Smooth muscle cell of the brain vasculature (primary cell): ENCODE measurements at places on chromosomes 2 and 18.

DNA sequence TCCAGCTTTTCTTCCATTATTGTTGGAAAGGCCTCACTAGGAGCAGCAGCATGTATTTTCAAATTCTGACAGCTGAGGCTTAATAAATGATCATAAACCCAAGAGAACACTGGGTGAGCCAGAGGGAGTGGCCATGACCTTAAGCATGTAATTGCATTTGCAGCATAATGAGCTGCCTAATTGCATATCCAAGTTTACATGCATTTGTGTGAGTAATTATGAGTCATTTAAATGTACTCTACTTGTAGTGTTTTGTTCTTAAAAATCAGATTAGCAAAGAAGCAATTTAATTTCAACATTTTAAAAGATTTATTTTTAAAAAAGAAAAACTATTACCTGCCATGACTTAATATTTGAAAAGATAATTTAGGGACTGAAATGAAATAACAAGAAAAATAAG, 74.8 kb downstream of the NOL10 start:
- no peak for DNase-seq

- no peak for DNase-seq
Observed at GRCh38 chr2:26772064-26773001, 8.2 kb downstream of the SLC35F6 start.

GRCh38 chr2:222315443-222316121, 16.8 kb upstream of the PAX3 start:
- DNase-seq: no peak

DNA sequence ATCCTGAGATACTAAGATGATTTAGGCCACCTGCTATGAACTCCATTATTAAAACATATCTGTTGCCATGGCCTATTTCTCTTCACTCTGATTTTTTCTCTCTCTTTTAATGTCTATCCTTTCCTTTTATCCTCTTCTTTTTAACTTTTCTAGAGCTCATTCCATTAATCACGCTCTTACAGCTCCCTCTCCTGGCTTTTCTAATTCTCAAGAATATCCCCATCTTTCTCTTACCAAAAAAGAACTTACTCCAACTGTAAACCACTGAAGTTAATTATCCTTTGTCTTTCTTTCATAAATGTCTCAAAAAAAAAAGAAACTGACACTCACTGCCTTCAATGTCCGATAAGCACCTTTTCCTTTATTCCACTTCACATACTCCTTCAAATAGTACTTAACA, 7.9 kb downstream of the PPP3R1 start:
- no peak for DNase-seq

GRCh38 chr2:60565472-60565871, 12.0 kb upstream of the BCL11A start:
- no peak for DNase-seq

GRCh38 chr2:100163605-100164004, 21.2 kb upstream of the AFF3 start:
- DNase-seq: no peak

DNA sequence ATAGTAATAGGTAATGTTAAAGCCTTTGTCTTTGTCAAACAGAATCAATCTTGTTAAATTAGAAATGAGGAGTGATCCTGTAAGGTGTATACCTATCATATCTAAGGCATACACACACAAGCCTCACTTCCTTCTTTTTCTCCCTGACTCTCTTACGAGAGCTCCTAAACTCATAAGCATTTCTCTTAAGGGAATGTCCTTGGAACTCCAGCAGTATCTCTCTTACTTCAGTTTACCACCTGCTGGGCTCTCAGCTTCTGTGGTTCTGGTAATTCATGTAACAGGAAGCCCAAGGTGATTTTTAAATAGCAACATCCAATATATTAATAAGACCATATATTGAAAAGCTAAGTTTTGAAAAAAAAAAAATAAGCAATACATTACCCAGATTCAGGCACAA, 85.9 kb downstream of the UBE2E3 start:
- DNase-seq: no peak

GRCh38 chr2:144350151-144350802, 169.6 kb downstream of the ZEB2 start:
- DNase-seq: peak; percentile 76

- no peak for DNase-seq
Observed at GRCh38 chr2:86491088-86491487, 49.9 kb downstream of the KDM3A start.

DNA sequence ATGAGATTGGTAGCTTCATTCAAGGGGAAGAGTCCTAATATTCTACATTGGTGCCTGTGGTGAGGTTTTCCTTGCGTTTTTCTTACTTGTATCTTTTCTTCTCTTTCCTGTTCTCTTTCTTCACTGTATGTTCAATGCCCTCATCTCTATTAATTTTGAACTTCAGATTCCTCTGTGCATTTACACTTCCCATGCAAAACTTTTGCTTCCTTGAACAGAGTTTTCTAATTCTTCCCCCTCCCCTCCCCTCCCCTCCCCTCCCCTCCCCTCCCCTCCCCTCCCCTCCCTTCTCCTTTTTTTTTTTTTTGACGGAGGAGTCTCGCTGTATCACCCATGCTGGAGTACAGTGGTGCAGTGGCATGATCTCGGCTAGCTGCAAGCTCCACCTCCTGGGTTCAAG, 388.3 kb downstream of the LRRTM1 start:
- no peak for DNase-seq

GRCh38 chr18:51397347-51397962, 200.0 kb upstream of the MEX3C start:
- DNase-seq: no peak

GRCh38 chr2:1727796-1728474, 16.4 kb downstream of the PXDN start:
- no peak for DNase-seq

GRCh38 chr18:51621113-51621863, 423.8 kb upstream of the MEX3C start:
- no peak for DNase-seq

- no peak for DNase-seq
Observed at GRCh38 chr2:172753610-172754009, 18.0 kb downstream of the RAPGEF4 start.

DNA sequence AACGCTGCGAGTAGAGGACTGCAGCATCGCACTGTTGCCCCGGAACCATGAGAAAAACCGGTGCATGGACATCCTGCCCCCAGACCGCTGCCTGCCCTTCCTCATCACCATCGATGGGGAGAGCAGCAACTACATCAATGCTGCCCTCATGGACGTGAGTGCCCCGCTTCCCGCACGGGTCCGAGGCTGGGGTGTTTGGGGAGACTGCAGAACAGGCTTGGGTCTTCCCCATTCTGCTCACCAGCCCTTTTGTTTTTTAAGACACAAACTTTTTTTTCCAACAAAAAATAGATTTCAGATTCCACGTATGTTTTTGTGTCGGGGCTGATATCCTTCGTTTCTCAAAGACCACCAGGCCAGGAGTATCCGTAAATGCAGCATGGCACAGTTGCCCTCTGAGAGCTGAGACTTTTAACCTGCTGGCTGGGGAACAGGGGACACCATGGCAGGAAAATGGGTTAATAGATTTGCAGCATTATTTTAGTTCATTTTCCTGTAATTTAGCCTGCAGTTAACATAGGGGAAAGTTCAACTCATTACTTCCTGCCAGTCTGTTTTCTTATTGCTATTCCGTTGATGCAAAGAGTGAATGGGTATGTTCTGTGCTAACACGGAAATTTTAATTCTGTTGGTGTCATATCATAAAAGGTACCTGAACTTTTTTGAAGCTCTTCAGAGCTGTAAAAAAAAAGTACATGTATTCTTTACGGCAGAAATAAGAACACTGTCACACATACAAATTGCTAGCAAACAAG, 229.9 kb upstream of the RAB12 start:
- DNase-seq: no peak

DNA sequence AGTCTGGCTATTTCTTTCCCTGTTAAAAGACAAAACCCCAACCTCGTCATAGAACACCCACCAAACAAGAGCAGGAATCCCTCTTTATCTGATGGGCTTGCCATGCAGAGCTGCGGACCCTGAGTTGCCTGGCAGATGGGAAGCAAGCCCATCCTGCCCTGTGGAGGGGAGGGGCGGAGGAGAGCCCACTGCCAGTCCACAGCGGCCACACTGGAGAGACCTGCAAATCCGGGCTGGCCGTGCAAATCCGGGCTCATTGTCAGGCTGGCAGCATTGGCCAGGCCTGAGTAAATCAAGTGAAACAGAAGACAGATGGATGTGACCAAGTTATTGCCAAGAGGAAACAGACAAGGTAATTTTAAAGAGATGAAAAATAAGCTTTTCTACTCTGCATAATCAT, 22.0 kb downstream of the MYL12B start:
- DNase-seq: no peak

DNA sequence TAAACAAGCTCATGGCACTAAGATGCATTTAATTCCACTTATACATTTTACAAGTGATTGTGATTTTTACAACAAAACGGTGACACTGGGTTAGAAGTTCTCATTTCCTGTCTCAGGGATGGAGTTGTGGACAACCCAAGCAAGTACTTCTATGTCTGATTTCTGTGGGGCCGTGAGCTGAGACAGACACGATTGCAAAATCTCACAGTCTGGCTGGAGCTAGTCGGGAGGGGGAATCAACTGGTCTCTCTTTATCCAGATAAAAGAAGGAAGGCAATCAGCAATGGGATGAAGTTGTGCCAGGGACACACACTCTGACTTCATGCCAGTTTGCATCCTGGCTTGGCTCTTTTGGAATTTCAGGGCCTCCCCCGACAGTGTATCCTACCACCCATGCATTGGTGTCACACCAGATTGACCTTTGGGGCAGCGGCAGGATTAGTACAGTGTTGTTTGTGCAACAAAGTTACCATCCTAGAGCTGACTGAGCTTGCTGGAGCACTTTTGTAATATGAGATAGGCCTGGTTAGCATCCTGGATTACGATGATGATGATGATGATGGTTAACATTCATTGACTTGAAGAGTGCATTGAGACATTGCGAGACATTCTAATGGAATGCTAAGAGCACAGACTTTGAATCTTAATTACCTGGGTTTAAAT, 98.8 kb downstream of the CTAGE1 start:
- no peak for DNase-seq

GRCh38 chr2:101265893-101266499, 13.3 kb downstream of the CNOT11 start:
- no peak for DNase-seq

DNA sequence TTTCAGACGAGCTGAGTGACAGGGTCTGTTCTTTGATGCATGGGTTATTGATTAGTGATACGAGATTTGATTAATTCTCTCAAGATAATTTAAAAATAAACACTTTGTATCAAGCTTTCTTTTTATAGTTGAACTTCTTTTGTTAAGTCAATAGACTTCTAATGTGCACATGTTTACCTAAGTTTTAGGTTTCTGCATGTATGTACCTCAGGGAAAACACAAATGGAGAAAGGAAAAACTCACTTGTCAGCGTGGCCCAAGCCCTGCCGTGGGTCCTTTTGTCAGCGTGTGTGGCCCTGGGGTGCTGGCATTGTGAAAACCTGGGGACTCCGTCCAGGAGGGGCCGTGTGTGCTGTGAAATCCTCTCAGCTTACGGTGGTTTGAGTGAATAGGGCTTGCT, 153.7 kb downstream of the SNTG2 start:
- DNase-seq: no peak

- no peak for DNase-seq
Observed at GRCh38 chr2:15766303-15766861, 174.0 kb upstream of the MYCN start.

- DNase-seq: no peak
Observed at GRCh38 chr2:229401171-229401865, 130.2 kb upstream of the PID1 start.

DNA sequence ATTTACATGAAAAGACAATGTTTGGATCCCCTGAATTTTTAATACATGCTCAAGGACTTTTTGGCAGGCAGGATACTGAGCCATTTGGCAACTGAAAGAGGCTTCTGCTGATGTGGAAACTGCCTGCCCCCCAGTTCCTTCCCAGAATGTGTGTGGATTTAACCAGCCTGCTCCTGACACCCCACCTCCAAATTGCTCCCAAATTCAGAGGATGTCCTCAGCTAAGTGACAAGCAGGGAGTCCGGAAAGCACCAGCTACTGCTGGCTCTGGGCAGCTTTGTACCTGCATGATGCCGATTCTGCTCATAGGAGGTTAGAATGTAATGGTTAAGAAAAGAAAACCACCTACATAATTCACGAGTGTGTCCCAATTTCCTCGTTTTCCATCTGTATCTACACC, 197.5 kb downstream of the CDH20 start:
- DNase-seq: no peak

- DNase-seq: no peak
Observed at GRCh38 chr18:44539926-44540325, 140.8 kb upstream of the SETBP1 start.

GRCh38 chr18:64091526-64091925, 57.4 kb downstream of the LINC00305 start:
- no peak for DNase-seq

DNA sequence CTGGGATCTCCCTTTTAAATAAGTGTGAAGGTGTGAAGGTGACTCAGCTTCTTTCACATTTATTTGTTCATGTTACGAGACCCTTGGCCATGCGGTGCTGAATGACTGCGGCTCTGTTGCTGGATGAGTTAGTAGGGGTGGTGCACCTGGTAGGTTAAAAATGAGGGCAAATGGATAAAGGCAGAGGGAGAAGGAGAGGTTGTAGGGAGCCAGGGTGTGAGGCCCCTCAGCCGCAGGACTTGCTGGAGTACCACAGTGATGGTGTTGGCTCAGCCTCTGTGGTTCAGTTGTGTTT, 164.2 kb downstream of the NAPG start:
- DNase-seq: no peak

- no peak for DNase-seq
Observed at GRCh38 chr2:26067980-26068507, 34.2 kb downstream of the RAB10 start.

GRCh38 chr2:127681288-127681804, 6.0 kb upstream of the LIMS2 start:
- DNase-seq: no peak

DNA sequence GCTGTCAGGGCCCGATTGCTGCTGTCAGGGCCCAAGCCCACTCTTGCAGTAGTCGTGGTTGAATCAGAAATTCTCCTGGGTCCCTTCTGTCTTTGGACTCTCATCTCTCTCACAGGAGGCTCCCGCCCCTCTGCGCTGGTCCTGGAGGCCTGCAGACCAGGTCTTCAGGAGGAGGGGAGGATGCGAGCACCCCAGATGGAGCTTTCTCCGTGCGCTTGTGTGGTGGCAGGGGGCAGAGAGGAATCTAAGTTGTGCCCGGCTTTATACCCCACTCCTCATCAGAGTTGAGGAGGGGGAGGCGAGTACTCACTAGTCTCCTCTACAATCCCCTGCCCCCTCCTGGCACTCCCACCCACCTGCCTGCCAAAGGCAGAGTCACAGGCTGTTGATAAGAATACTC, 10.4 kb downstream of the EN1 start:
- DNase-seq: no peak

- DNase-seq: no peak
Observed at GRCh38 chr2:212863185-212863588, 288.2 kb downstream of the IKZF2 start.
